ENCODE measurements at places on chromosomes 1 and 21.

DNA sequence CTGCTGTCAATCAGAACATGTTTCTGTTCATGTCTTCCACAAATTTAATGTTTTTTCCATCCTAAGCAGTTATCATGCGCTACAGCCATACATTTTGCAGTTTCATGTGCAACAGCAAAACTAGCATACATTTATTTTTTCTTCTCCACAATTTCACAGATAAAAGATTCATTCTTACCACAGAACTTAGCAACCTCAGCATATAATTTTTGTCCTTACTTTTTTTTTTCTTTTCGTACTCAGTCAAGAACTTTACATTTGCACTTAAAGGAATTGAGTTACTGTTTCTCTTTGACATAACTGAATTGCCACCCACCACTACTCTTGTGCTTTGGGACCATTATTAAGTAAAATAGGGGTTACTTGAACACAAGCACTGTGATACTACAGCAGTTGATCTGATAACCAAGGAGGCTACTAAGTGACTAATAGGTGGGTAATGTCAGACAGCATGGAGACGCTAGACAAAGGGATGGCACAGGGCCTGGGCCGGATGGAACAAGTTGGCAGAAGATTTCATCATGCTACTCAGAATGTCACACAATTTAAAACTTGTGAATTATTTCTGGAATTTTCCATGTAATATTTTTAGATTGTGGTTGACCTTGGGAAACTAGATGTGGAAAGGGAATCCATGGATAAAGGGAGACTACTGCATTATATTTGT is 50.2 kb upstream of the LHX8 start:
- peak; percentile 83 for DNase-seq

GRCh38 chr1:162716123-162716522 is 74.4 kb upstream of the HSD17B7 start:
- DNase-seq: no peak

GRCh38 chr1:90413519-90413918 is 303.6 kb downstream of the BARHL2 start:
- no peak for DNase-seq

GRCh38 chr21:23695443-23695842 is 1911.8 kb downstream of the MRPL39 start:
- no peak for DNase-seq

GRCh38 chr1:182215764-182216163 is 154.3 kb upstream of the ZNF648 start:
- DNase-seq: no peak

DNA sequence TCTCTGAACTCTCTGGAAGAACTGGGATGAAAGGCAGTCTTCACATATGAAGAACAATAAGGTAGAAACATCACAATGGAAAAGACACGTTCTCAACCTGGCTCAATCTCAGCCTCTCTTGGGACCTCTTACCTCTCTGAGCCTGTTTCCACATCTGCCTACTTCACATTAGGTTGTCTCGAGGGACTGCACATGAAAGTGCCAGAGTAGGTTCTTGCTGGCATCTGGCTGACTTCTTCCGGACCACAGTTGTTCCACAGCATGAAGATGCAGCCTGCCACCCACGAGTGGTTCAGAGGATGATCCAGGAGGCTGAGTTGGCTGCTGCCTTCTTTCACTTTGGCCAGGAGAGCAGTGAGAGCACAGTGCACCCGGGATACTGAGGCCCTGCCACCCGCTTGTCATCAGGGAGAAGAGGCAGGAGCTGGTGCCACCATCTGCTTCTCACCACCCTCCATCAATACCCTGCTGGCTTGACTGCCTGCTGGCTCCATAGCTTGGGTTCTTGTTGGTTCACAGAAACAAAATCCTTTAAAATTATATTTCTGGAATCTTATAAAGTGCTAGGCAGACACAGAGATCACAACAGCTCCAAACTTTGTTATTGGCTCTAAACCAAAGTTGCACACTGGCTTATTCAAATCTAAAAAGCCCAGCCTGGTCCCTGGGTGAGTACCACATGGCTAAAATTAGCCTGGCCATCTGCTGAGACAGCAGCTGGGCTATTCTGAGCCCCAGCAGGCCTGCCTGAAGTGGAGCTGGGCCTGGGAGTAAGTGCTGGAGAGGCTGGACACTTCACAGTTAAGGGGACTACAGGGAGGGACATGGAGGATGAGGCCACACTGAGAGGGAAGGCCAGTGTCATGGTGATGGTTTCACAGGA is 46.9 kb upstream of the LIN9 start:
- DNase-seq: no peak

- no peak for DNase-seq
Observed at GRCh38 chr1:177753655-177754054, 216.2 kb downstream of the SEC16B start.

DNA sequence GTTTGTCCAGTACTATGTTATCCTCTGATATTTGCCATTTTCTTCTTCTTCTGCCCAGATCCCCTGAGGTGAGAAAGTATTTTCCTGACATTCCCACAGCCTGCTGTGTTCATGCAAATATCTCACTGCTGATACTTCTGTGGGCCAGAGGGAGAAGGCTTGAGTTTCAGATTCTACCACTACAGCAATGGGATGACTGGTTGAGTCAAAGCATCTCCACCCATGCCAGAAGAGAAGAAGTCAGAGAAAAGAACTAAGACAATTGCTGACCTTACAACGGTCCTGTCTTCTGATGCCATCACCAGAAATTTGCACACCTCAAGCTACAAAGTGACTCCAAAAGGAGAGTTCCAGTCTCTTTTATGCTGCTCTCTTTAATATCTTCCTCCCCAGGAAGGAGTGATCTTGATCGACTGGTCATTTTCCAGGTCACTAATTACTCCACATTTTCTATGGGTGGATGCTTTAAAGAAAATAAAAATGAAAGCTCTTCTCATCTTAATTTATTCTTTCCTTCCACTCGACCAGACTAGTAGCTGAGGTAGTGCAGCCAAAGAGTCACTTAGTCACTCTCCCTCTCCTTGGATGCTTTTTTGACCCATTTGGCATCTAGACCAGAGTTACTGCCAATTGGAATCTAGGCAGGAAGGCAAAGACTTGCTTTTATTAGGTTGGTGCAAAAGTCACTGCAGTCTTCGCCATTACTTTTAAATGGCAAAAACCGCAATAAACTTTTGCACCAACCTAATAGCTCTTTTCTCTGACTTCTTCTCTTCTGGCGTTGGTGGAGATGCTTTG is 195.1 kb downstream of the PTPRC start:
- DNase-seq: no peak

GRCh38 chr1:36386265-36387140 is 779 bp upstream of the STK40 start:
- DNase-seq: peak; percentile 100

DNA sequence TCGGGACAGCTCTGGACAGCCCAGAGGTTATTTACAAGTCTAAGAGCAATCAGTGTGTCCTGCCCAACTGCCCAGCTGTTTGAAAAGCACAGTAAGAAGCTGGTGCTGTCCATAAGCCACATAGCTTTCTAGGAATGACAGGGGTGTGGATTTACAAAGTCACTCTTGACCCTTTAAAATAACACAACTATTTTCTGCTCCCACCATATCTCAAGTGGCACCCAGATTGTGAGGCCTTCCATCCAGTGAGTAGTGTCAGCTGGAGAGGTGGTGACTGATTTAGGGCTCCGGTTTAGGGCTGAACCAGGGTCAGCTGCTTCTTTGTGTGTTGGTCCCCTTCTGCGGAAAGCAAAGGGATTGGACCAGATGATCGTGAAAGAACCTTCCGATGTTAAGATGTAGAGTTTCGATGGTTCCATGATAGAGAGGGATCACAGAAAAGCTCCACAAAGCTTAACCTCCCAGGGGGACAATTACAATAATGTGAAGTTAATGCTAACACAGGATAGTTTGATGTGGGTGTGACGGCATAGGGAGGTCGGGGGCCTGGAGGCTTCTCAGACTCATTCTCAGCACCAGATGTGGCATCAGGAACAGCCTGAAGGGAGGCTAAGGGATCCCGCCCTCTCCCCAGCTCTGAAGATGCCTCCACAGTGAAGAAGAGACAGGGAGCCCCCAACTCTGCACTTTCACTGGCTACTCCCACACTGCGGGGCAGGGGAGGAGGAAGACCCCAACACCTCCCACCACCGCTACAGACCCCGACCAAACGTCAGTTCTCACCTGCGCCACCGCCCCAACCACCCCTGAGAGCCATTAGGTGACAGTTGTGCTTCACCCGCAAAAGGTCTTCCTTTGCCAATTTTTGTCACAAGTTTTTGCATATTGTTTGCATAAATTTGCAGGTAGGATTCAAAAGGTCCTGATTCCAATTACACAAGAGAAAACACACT is 40.6 kb downstream of the LRRC3 start:
- no peak for DNase-seq

DNA sequence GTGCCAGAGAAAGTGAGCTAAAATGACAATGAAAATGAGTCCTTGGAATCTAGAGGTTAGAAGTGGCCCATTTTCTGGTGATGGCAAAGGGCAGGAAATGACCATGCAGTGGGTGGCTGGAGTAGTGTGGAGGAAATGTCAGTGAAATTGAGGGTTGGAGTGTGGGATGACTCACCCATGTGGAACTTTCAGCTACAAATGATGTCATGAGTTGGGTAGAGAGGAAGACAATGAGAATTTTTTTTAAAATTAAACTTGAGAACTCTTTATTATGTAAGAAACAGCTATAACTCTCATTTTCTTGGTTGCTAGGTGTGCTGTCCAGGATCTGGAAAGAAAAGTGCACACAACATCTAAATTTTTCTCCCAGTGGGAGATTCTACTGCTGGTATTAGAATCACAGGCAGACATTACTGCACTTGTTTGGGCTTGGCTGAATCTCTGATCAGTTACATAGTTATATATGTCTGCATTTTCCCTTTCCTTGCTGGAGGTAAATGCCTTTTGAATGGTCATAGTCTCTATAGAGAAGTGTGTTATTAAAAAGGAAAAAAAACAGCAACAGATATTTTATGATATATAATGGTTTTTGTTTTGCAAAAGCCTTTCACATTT is 56.8 kb upstream of the GNG12 start:
- peak; percentile 93 for DNase-seq

DNA sequence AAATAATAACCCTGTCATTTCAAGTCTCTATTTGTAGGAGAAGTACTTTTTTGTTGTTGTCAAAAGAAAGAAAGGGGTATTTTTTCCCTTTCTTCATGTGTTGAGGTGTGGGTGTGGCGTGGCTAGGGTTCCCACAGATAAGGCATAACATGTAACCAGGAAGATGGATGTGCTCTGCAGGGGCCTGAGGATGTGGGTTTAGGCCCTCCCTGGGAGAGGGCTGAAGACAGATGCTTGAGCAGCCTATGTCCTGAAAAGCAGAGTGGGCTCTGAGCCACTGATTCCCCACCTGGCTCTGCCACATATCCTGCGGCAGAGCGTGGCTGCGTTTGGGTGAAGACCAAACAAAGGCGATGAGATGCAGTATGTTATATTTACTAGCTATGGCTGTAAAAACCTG is 13.9 kb upstream of the ADAR start:
- DNase-seq: no peak

DNA sequence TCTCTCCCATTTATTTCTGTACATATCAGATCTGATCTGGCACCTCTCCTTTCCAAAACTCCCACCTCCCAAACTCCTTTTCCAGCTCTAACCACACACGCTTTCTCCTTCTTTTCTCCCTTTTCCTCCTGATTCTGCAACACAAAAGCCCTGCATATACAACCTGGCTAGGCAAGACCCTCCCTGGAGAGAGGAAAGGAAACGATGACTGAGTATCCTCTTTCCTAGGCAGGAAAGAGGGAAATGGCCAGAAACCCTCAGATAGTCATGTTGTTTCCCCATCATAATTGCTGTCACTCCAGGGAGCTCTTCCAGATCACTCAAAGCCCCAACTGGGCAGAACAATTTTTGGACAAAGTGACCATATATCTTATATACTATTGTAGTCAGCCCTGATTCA is 32.3 kb upstream of the PRELP start:
- no peak for DNase-seq

- no peak for DNase-seq
Observed at GRCh38 chr1:227066999-227067398, 126.9 kb downstream of the COQ8A start.

GRCh38 chr21:35538386-35538785 is 489.3 kb upstream of the RUNX1 start:
- no peak for DNase-seq

DNA sequence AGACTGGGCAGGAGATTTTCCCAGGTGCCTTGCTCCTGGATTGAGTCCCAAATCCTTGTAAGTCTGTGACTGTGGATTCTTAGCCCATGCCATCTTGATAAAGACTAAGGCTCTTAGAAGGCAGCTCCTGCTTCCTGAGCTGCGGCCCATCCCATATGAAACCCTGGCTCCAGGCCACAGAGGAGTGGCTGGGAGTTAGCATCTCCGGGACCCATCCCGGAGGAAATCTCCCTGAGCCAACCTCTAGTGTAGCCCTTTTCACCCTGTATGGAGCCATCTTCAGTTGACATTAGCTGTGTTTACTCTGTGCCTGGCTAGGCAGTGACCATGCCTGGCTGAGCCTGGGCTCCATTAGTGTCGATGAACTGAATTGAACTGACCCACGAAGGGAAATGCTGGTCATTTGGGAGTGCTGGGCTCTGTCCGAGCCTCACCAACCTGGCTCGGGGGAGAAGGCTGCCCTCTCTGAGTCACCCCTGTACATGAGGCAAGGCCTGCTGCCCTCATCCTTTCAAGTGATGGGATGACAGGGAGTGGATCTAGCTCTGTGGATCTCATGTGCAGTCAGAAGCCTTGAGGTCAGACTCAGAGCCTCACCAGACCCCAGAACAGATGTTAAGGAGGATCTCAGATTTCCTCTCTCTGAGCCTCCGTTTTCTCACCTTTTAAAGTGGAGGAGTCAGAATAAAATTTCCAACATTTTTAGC is 37.5 kb downstream of the LGR6 start:
- no peak for DNase-seq

DNA sequence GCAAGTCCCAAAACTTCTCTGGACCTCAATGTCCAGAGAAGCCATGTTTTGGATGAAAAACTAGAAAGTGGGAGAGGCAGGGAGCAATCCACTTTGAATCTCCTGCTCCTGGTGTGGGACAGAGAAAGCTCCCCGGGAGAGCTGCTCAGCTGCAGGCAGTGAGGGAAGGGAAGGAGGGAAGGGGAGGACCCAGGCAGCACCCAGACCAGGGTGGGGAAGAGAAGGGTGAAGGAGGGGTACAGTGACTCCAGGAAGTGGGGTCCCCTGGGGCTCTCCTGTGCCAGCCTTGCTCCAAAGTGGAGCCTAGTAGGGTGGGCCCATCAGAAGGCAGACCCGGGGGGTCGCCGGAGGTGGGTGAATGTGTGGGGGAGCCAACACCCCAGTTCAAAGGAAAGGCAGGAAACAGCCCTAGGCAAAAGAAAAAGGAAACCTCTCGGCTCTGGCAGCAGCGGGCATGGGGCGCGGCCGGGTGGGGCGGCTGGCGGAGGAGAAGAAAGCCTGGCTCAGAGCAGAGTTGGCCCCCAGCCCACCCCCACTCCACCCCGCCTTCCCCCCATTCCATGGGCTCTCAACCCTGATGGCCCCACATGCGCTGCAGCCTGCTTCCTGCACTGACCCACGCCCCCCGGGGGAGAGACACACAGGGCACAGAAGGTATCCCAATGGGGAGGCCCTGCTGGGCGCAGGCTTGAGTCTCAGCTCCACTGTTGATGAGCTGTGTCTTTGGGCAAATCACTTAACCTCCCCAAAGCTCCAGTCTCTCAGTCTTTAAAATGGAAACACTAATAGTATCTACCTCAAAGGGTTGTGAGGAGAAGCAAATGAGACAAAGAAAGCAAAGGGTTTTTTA is 5.7 kb downstream of the LGR6 start:
- DNase-seq: no peak

- no peak for DNase-seq
Observed at GRCh38 chr1:85267313-85267712, 7.9 kb upstream of the C1orf52 start.

Measured in RCC 7860 (cell line).